Transverse colon (tissue), 4 donors: ENCODE measurements at places on chromosomes 3 and 15.

DNA sequence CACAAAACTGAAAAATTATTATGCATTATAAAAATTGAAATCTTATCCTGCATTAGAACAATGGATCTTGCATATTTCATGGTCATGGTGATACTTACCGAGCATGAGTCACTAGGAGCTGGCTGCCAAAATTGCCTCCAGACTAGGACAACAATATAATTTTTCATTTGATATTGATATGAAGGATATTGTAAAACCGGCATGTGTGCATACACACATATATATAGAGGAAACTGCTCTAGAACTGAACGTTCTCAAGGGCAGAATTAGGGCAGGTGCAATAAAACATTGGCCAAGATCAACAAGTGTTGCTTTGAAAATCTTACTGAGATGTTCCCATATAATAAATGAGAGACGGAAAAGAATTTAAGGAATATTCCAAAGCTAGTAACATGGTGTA lies 319.4 kb upstream of the POU1F1 start:
- DNase-seq: peak; percentile 60

GRCh38 chr15:70060214-70060992 lies 37.3 kb downstream of the TLE3 start:
- no peak for DNase-seq

DNA sequence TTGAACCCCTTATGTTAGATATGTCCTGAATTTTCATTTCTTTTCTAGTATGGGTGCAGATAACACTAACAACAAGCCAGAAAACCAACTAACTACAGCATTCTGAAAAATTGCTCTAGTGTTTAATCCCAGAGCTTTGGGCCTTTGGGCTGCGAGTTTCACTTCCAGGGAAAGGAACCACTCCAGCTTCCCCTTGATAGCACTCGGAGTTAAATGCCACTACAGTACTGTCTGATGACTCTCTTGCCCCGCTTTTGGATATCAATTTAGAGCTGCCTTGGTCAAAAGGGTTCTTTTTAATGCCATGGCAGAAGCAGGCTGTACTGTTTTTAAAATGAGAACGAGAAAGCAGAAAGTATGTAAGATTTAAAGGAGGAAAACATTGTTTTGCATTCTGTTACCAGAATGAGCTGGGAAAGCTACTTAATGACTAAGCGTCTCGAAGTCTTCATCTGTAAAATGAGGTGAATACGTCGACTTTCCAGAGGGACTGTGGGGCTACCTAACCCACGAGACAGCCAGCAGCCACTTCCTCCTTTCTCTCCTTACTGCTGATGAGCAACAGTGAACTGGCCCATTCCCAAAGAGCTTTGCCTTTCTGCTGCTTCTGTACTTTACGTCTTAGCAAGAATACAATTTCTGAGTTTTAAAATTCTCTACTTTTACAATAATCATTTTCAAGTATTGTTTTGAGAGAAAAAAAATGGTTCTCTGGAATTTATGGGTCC lies 299.3 kb upstream of the LYSMD4 start:
- no peak for DNase-seq

DNA sequence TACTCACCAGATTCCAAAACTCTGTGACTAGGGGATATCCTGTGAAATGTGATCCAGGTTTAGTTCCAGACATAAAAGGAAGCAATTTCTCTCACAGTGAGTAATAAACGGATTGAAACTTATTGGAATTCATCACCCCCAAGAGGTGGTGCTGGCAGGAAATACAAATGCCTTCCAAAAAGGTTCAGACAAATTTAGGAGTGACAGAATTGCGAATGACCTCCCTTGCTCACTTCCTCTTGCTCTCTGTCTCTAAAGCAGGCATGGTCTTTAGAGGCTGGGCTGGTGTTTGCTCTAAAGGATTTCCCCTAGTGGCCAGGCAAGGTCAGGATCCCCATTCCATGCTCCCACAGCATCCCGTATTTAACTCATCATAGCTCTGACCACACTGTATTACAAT lies 449.4 kb upstream of the PPP2R3A start:
- DNase-seq: no peak

DNA sequence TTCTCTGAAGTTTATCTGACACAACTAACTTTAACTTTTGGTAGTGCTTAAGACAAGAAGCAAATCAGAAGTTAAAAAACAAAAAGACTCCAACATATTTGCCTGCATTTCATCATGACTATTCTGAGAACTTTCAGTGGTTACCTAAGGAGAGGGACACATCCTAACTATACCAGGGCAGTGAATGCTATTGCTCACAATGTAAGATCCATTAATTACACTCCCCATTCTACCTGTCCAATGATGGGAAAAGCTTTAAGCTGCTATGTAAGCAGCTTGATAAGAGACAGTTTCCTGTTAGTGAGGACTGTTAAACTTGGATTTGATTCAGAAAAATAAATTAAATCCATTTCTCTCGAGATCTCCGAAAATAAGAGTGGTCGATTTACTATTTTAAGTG lies 37.5 kb downstream of the SERPINI1 start:
- DNase-seq: no peak

DNA sequence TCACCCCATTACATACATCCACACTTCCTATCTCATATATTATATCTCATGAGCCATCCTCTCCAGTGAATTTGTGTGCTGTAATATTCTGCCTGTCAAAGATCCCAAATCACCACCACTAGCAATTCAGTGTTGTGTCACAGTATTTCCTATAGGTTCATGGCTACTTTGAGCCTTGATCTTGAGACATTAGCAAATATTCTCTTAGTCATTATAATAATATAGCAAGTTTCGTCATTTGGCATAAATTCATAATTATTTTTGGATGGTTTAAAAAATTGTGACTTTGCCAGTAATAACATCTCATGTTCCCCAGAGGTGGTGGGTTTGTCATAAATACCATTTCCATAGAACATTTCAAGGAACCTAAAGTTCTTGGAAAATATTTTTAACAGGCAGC lies 47.7 kb downstream of the CMSS1 start:
- no peak for DNase-seq

GRCh38 chr3:32002561-32003368 lies 21.2 kb downstream of the ZNF860 start:
- no peak for DNase-seq

- DNase-seq: peak; percentile 31
Observed at GRCh38 chr3:27219127-27219845, 149.9 kb downstream of the NEK10 start.

GRCh38 chr3:197749601-197750395 lies at the start of gene FYTTD1:
TSS of gene FYTTD1 (plus strand) at chr3:197749883. CDS start at chr3:197749972, 89 bp downstream.
- DNase-seq: peak; percentile 93

- no peak for DNase-seq
Observed at GRCh38 chr3:184562878-184563560, 1.4 kb downstream of the EPHB3 start.

GRCh38 chr3:46469680-46470357 lies 5.1 kb upstream of the LTF start:
- no peak for DNase-seq

- no peak for DNase-seq
Observed at GRCh38 chr3:107847791-107848190, 243.0 kb downstream of the CD47 start.

DNA sequence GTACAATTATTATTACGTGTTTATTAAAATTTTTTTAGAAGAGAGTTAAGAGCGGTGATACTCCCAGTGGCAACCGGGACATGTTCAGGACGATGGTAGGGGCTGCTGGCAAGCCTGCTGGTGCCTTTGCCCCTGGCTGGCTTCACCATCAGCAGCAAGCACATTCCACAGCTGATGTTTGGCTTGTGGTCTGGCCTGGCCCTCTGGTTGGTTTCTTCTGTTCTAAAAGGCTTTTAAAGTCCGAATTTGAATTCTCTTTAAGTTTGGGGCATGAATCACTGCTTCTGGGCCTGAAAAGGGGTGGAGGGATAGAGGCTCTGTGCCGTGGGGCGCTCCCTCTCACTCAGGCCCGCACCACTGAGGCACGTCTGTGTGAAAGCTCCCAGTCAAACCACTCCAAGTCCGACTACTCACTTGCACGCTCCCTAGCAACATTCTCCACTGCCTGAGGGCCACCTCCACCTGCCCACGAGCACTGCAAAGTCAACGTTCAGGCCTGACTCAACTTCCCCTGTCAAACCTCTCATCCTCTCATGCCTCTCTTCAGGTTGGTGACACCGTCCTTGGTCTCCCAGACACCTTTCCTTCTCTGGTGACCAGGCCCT lies 10.1 kb downstream of the ITGA11 start:
- no peak for DNase-seq

- no peak for DNase-seq
Observed at GRCh38 chr15:100905850-100906249, 13.3 kb upstream of the LRRK1 start.

- DNase-seq: no peak
Observed at GRCh38 chr3:140432229-140432669, 245.6 kb upstream of the TRIM42 start.

- peak; percentile 41 for DNase-seq
Observed at GRCh38 chr3:72177075-72178050, 392.4 kb upstream of the PROK2 start.

GRCh38 chr15:40275523-40275922 lies 7.3 kb downstream of the ANKRD63 start:
- no peak for DNase-seq

GRCh38 chr3:124701687-124702086 lies 28.6 kb upstream of the UMPS start:
- DNase-seq: no peak

DNA sequence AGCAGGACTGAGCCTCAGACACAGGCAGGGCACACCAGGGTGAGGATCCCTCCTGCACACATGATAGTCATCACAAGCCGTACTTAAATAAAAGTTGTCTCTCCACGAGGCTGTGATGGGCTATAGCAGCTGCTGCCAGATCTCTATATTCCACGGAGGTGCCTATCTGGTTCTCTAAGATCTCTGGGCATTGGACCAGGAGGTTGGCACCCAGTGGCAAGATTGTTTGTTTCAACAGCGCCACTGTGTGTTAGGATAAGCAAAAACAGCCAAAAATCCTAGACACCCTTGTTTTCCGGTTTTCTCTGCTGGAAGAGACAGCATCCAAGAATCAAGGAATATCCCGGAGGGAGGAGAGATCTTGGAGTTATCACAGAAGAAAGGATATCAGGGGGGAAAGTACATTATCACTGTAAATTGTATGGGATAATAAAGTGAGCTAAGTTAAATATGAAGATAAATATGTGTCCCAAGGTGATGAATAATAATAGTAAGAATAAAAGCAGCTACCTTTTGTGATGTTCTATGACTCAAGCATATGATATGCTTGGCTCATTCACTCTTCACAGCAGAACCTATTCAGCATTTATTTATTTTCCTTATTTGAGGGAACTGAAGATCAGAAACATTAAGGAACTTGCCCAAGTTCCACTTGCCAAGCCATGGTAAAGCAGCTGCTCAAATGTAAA lies 90.6 kb upstream of the AKAP13 start:
- DNase-seq: peak; percentile 40

- no peak for DNase-seq
Observed at GRCh38 chr3:133377396-133377795, 22.5 kb upstream of the BFSP2 start.

DNA sequence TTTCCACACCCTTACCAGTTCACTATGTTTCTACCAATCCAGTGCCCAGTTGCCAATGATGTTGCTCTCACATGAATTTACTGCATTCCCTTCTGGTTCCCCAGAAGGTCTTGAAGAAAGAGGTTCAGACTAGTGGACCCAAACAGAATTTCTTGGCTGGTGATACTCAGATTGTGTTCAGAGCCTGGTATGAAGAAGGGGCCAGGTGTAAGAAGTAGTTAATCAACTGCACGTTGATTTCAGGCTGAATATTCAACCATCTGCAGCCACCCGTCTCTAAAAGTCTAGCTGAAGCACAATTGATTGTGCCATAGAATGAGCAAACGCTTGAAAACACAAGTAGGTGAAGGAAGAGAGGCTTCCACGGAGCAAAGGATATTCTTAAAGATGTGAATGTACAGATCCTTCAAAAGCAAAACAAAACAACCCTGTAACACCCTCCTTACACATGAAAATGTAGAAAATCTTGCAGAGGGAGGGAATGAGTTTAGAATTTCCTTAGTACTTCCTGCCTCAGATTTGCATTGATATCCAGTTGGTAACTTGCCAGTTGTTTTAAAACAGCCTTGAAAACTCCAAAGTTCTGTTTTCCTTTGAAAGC lies 4.7 kb downstream of the RBMS3 start:
- no peak for DNase-seq

DNA sequence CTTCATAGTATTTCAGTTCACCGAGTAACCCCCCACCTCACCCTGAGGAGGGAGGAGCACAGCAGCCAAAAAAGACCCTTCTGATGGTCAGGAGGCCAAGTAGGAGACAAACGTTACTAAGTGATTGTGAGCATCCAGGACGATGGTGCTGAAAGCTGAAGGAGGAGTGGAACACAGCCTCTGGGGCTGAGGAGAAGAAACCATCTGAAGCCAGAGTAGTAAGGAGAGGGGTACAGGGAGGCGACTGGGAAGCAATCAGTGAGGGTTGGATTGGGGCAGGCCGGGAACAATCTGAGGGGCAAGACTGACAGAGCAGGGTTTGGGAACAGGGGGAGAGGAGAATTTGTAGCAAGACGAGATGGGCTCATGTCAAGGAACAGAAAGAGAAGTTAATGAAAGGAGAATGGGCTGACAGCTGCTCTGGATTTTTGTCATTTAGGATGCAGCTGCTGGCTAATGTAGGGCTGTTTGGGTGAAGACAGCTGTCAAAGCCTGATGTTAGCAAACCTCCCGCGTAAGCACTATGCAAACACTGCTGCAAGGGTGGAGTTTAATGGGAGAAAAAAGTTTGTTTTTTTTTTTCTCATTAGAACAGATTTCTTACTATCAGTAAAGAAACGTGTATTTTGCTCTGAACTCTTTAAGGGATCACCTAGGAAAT lies 622.2 kb downstream of the EDEM1 start:
- DNase-seq: no peak

DNA sequence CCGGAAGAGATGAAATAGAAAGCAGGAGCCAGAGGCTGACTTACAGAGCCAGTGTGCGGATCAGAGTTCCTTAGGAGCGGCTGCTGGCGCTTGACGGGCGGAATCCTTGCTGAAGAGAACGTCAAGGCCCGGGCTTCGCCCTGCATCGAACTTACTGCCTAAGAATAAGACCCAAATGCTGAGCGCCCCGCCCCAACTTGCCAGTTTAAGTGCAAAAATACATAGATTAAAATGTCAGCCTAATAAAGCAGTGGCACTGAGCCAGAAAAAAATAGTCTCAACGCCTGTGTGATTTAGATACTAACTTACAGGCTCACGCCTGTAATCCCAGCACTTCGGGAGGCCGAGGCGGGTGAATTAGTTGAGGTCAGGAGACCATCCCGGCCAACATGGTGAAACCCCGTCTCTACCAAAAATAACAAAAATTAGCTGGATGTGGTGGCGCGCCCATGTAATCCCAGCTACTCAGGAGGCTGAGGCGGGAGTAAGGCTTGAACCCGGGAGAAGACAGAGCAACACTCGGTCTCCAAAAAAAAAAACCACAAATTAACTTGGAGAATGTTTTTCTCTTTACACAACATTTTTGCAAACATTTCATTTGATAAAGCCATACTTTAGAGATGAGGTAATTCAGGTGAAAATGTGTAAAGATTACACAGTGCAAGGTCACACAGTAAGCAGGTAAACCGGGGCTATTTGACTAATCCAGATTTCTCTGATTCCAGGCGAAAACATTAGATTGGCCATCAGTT lies 1.2 kb upstream of the UBP1 start:
- peak; percentile 65 for DNase-seq

GRCh38 chr3:96465521-96465920 lies 348.9 kb upstream of the EPHA6 start:
- no peak for DNase-seq

- DNase-seq: no peak
Observed at GRCh38 chr3:123907720-123908119, 23.6 kb upstream of the MYLK start.

GRCh38 chr3:195397524-195397923 lies 45.3 kb downstream of the ACAP2 start:
- no peak for DNase-seq
